ENCODE measurements at places on chromosomes 3 and 15.
A peak's percentile ranks its signal among the peaks of the same experiment; 100 is the strongest.

- DNase-seq = peak; percentile 21
These were observed 190.5 kb upstream of the CMC1 start for GRCh38 chr3:28050885-28051284.

- peak; percentile 73 for DNase-seq
These were observed 611 bp upstream of the BNIP2 start for GRCh38 chr15:59689626-59690236.

- DNase-seq = no peak
These were observed 657.8 kb downstream of the MCTP2 start for GRCh38 chr15:94889153-94889552.

DNA sequence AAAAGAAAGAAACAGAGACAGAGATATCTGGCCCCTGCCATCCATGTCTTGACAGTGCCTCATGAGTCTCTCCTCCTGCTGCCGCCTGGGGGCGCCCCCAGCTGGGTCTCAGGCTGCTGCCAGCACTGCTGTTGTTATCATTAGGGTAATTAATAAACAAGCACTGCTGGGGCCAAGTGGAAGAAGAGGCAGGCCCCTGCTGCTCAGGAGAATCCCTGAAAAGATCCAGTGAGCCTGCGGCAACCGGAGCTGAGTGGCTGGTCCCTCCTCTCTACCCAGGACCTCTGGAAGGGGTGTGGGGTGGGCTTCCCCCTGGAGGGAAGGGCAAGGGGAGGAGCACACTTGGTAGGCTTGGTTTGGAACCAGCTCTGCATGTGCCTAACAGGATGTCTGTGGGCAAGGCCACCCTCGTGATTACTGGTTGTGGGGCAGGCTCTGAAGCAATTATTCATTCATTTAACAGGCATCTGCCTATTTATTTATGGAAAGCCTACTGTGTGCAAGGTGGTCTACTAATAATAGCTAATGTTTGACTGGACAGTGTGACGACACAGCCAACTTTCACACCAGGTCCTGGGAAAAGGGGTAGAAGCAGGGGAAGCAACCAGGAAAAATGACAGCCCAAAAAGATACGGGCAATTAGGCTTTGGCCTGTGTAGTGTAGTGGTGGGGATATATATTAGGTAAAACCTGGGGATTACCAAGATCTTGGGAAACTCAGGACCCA is 1.2 kb upstream of the TYRO3 start:
- peak; percentile 74 for DNase-seq

Data from iris pigment epithelial cell (primary cell).